ENCODE measurements at places on chromosomes 4 and X.

GRCh38 chrX:136708348-136708747 is 60.4 kb downstream of the CD40LG start:
- no peak for DNase-seq

GRCh38 chrX:118496763-118497079 is 1.1 kb downstream of the DOCK11 start:
- no peak for DNase-seq

DNA sequence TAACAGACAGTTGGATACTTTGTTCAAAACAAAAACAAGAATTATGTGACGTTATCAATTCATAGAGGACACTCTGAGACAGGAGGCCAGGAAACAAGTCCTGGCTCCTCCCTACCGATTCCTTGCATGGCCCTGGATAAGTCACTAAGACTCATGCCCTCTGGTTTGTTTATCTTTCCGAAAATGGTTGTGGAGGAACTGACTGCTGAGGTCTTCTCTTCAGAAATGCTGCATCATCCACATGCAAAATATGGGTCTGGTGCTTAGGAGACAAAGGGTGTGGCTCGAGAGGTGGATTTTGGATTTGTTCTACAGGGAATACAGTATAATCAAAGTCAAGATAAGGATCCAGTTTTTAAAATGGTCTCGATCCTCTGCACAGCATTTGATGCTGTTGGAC is 130.9 kb downstream of the RELL1 start:
- DNase-seq: no peak

GRCh38 chrX:16992445-16992844 is 46.0 kb downstream of the REPS2 start:
- no peak for DNase-seq

Data from cerebellar cortex (tissue), 1 donor.